ENCODE measurements at places on chromosomes 4 and X.
A peak's percentile ranks its signal among the peaks of the same experiment; 100 is the strongest.

GRCh38 chrX:16444353-16444752 lies 205.6 kb upstream of the S100G start:
- peak; percentile 63 for DNase-seq

GRCh38 chr4:156038772-156039171 lies 85.1 kb upstream of the CTSO start:
- DNase-seq: no peak

GRCh38 chrX:65575022-65575421 lies 40.4 kb upstream of the LAS1L start:
- DNase-seq: peak; percentile 15

- peak; percentile 88 for DNase-seq
Observed at GRCh38 chrX:34884817-34885216, 57.8 kb upstream of the FAM47B start.

- DNase-seq: no peak
Observed at GRCh38 chr4:61212788-61213187, 12.7 kb downstream of the ADGRL3 start.

- peak; percentile 11 for DNase-seq
Observed at GRCh38 chr4:96354036-96354712, 514.3 kb downstream of the PDHA2 start.

- peak; percentile 85 for DNase-seq
Observed at GRCh38 chrX:48591255-48591791, 6.0 kb upstream of the WDR13 start.

DNA sequence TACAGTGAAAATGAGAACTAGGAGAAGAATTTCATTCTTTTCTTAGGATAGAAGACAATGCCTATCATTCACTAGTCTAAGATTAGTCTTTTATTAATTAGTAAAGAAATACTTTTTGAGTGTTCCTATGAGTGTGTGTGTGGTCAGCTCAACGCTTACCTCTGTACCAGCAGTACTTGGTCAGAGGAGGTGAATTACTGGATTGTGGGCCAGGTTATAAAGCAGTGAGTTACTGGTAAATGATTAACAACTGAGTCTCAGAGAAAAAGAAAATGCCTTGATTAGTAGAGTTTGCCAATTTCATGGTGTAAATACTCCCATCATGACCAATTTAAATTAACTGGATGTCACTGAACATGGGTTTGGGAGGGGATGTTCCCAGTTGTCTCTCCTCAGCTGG lies 444.6 kb downstream of the STIM2 start:
- DNase-seq: no peak

GRCh38 chr4:41175794-41176193 lies 38.5 kb downstream of the APBB2 start:
- no peak for DNase-seq

- no peak for DNase-seq
Observed at GRCh38 chrX:68365341-68365740, 68.0 kb downstream of the OPHN1 start.

DNA sequence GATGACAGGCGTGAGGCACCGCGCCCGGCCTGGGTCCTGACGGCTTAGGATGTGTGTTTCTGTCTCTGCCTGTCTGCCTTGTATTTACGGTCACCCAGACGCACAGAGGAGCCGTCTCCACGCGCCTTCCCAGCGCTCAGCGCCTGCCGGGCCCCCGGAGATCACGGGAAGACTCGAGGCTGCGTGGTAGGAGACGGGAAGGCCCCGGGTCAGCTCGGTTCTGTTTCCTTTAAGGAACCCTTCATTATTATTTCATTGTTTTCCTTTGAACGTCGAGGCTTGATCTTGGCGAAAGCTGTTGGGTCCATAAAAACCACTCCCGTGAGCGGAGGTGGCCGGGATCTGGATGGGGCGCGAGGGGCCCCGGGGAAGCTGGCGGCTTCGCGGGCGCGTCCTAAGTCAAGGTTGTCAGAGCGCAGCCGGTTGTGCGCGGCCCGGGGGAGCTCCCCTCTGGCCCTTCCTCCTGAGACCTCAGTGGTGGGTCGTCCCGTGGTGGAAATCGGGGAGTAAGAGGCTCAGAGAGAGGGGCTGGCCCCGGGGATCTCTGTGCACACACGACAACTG lies 1.3 kb downstream of the SHOX start:
- DNase-seq: no peak

- no peak for DNase-seq
Observed at GRCh38 chr4:36227913-36228312, 16.4 kb downstream of the ARAP2 start.

DNA sequence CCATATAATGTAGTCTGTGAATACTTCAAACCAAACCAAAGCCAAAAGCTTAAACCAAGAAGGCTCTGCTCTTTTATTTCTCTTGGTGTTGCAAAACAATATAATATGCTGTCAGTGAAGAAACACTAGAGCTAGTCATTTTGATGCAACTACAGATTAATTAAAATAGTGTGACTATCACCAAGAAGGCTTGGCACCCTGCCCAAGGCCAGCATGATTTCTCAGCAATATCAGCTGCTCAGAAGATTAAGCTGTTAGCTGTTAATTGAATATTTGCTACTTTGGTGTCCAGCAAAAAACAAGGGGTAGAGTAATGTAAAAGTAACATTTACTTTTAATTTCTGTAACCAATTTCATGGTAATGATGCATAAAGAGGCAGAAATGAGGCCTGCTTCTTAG lies 104.9 kb upstream of the PRPS2 start:
- no peak for DNase-seq

DNA sequence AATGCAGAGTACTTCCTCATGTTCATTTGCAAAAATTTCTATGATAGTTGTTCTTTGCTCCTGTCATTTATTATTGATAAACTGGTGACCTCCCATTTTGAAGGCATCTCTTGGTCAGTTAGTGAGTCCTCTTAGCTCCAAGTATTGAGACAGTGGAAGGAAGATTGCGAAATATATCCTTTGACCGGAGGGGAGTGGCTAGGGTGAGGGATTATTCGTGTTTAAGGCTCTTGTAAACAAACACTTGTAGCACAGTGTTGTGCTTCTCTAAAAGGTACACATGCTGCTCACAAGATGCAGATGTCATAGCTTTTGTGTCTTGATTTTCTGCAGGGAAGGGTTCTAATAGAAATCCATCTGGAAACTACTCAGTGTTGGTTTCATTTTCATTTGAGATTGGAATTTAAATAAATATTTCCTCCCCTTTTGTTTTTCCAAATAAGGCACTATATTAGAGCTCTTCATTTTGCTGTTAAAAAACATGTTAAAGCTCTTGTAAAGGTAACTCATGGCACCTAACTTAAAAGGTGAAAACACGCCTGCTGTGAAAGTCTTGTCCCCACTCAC lies 21.8 kb downstream of the TXLNG start:
- peak; percentile 33 for DNase-seq

GRCh38 chr4:155687380-155687982 lies 20.8 kb downstream of the GUCY1A1 start:
- DNase-seq: no peak

DNA sequence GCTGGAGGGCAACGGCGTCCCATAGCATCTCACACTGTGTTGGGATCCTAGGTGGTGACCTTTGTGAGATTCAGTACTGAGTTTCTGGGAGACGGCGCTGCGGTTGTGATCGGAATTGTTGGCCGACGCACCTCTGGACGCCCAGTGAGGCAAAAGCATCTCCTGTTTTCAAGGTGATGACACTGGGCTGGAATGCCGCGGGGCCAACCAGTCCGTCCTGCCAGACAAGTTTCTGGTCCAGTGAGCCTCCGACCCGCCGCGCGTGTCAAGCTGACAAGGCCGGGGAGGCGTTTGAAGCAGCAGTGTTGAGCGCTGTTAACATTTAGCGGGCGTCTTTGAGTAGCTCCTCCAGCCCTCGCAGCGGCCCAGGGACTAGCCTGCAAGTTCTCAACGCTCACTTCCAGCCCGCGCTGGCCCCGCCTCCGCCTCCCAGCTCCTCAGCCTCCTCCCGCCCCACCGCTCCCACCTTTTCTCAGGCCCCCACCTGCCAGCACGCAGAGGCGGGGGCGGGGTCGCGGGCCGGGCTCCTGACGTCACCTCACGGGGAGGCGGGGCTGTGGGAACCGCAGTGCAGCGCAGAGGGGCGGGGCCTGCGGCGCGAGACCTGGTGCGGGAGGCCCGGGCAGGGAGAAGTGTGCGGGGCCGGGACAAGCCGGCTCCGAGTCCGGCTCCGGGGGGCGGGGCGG lies 482 bp upstream of the CDS1 start:
- DNase-seq: peak; percentile 64

- DNase-seq: no peak
Observed at GRCh38 chr4:147477439-147477838, 3.5 kb upstream of the EDNRA start.

GRCh38 chr4:30600246-30601017 lies 119.7 kb upstream of the PCDH7 start:
- DNase-seq: peak; percentile 8

GRCh38 chr4:165470009-165470408 lies 91.2 kb downstream of the CPE start:
- no peak for DNase-seq

DNA sequence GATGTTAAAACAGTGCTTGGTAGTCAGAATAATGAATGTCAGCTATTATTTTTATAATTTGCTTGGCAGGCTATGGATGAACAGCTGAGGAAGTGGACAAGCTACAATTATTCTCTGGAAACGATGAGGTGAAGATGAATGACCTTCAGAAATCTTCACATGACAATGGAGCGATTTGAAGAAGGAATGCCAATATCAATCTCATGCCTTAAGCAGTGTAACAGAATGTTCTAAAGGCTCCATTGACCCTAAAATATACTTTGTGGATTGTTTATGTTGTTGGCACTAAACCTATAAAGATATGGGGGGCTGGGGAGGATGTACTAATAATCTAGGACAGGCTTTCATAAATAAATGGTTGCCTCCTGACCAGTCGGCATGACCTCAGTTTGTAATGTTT lies 36.2 kb downstream of the COL25A1 start:
- DNase-seq: no peak

- no peak for DNase-seq
Observed at GRCh38 chr4:176588436-176588835, 204.3 kb downstream of the VEGFC start.

DNA sequence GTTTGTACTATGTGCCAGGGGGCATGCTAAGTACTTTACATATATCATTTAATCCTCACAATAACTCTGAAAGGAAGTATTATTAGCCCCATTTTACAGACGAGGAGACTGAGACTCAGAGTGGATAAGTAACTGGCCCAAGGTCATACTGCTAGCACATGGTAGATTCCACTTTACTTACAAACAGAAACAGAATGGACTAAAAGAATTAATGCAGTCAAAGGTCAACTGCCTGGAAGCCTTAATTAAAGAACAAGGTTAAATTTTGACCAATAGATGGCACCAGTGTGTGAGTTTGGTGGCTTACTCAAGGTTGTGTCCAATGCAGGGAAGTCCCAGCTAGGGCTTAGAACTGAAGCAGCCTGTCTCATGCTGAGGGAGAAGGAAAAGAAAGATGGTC lies 4.7 kb downstream of the RIPPLY1 start:
- peak; percentile 70 for DNase-seq

- DNase-seq: no peak
Observed at GRCh38 chr4:132981611-132982010, 167.5 kb upstream of the PCDH10 start.

GRCh38 chr4:1340861-1341260 lies 6.1 kb upstream of the UVSSA start:
- DNase-seq: no peak

GRCh38 chr4:145644699-145645098 lies 25.5 kb downstream of the MMAA start:
- DNase-seq: no peak

DNA sequence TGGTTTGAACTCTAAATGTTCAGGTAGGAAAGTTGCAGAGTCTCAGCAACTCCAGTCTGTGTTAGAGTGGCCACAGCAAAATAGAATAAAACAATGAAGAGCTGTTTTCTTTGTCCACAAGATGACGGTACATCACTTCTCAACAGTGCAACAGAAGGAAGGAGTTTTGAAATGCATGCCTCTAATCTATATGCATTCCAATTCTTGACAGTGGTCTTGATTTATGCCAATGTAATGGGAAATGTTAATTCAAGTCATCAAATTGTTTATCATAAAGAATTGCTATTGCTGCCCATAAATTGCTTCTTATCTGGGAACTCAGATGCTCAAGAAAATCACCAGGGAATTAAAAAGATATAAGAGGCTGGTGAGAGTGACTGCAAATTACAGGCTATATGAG lies 195.5 kb upstream of the PRPS2 start:
- no peak for DNase-seq

DNA sequence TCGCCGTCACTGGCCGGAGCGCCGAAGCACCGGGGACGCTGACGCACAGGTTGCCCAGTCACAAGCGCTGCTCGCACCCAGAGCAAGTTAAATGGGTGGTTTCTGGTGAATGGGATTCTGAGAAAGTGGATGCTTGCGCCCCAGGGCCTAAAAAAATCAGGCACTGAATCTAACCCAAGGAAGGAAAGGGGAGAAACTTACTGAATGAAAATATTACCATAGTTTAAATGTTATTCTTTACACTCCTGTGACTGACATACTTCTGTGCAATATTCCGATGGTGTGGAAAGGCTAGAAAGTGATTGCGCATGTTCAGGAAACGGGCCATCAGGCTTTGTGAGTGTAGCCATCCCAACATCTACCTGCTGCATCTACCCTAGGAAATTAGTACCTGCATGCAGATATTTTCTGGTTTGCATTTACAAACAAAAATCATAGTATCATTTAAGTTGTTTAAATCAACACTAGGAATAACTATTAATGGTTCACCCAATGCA lies 838 bp upstream of the ABCG2 start:
- peak; percentile 31 for DNase-seq

- no peak for DNase-seq
Observed at GRCh38 chrX:18297251-18297650, 57.2 kb downstream of the SCML2 start.

DNA sequence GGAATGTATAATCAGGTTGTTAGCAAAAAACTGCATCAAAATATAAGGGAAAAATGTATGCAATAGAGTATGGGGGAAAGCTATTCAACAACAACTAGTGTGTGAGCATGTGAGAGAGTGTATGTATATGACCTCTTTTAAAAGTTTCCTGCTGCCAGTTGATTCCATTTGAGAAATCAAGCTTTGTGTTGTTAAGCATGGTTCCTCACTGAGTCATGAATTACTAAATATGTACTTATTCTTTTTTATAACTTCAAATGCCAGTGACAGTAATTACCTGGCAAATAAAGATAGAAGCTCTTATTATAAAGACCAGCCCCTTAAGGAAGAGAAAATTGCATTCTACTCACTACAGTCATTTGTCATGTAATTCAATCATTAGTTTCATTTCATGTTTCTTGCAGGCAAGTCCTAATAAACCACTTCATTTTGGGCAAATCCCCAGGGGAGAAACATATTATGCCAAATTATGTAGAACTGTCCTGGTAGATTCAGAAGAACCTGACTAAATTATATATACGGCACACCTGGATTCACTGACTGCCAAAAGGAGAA lies 19.2 kb downstream of the RASGEF1B start:
- no peak for DNase-seq

- DNase-seq: no peak
Observed at GRCh38 chr4:114062499-114062898, 83.1 kb upstream of the ARSJ start.
